ENCODE measurements at places on chromosomes 13 and 19.

- no peak for DNase-seq
These were observed 15.9 kb downstream of the PRR36 start for GRCh38 chr19:7858109-7858770.

GRCh38 chr19:41701401-41702075, 6.9 kb upstream of the CEACAM5 start:
- DNase-seq = no peak

GRCh38 chr13:29105779-29106178, 285.6 kb downstream of the MTUS2 start:
- no peak for DNase-seq

DNA sequence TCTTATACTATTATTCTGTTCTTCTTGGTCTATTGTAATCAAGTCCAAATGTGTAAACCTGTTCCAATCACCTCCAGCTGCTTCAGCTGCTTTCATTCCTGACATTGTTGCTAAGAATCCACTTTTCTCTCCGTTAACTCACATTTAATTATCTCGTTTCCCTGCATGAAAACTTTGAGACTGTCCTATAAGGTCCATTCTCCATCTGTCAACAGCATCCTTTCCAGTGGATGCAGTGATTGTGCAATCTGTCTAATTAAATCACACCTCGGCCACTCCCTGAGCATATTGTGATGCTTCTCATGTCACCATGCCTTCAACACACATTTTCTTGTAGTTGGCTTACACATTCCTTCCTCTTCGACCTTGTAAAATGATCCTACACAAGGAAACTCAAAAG, 1626.9 kb upstream of the SLC10A2 start:
- no peak for DNase-seq

GRCh38 chr13:68439817-68440216, 1209.7 kb upstream of the PCDH9 start:
- DNase-seq = peak; percentile 31

GRCh38 chr13:113078902-113079780, 26.4 kb upstream of the F7 start:
- DNase-seq = no peak

DNA sequence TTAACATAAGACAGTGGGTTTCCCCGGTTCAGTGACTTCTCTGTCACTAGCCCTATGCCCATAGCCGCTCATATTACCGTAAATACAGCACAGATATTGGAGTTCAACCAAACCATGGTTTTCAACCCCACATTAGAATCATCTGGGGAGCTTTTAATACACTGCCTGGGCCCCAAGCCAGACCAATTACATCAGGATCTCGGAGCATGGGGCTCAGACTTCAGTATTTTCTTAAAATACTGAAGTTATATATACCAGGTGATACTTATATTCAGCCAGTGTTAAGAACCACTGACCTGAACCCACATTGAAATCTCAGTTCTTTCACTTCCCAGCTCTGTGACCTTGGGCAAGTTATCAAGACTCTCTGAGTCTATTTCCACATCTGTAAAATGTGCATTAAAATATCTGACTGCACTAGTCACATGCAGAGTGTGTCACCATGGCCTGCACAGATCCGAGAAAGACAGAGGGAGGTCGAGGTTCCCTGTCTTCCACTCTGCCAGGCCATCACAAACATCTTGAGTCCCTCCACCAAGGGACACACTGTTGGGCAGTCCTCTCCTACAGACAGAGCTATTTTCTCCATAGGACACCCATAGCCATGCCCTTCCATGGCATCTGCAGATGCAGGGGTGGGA, 32.2 kb upstream of the IPO5 start:
- DNase-seq = peak; percentile 33

GRCh38 chr19:48600679-48601417, 5.7 kb upstream of the SPACA4 start:
- DNase-seq = no peak

GRCh38 chr13:80374444-80374843, 33.5 kb upstream of the SPRY2 start:
- no peak for DNase-seq

- DNase-seq = no peak
These were observed 193.5 kb downstream of the PCDH17 start for GRCh38 chr13:57825066-57825465.

- DNase-seq = peak; percentile 66
These were observed 16.4 kb downstream of the SULT2B1 start for GRCh38 chr19:48568345-48568886.

DNA sequence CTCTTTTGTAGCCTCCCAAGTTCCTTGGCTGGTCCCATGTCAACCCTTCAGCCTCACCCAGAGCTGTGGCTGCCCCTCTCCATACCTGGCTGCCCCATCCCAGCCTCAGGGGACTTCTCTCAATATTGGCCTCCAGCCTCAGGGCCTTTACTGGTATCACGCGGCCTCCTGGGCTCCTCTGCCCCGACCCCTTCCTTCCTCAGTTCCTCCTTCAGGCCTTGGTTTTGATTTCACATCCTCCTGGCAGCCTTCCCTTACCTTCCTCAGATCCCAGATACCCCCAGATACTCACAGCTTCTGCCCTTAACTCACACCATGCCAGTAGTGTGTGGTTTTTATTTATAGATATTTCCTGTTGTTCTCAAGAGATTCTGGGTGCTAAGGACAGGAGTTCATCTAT, 12.8 kb upstream of the SCN1B start:
- no peak for DNase-seq

DNA sequence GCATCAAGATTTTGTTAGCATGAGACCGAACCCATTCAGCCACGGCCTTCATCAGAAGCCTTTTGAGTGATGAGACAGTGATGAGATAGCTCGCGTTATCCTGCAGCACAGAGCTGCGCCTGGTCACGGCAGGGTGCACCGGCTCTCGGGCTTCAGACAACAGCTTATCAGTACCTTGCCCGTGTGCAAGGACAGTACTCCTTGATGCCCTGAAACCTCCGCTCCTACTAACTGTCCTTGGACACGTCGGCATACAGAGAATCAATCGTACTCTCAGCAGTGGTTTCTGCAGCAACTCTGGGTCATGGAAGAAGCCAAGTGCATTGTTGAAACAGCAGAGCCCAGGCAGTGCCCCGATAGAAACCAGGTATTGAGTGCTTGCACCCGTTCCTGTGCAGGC, 40.7 kb downstream of the IRS2 start:
- DNase-seq = no peak

DNA sequence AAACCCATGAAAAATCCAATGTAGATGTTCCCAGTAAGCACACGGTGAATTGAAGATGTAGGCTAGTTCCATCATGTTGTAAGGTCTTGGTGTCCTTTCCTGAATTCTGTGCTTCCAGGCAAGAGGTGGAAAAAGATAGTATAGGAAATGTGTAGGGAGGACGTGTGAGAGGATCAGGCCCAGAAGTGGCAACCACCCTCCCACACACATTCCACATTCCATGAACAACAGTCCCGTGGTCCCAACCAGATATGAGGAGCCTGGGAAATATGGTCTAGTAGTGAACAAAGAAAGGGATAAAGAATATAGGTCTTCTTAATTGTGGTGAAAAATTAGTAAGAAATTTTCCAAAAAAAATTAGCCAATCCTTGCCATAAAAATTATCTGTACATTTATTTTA, 1254.2 kb upstream of the SLC10A2 start:
- DNase-seq = no peak

DNA sequence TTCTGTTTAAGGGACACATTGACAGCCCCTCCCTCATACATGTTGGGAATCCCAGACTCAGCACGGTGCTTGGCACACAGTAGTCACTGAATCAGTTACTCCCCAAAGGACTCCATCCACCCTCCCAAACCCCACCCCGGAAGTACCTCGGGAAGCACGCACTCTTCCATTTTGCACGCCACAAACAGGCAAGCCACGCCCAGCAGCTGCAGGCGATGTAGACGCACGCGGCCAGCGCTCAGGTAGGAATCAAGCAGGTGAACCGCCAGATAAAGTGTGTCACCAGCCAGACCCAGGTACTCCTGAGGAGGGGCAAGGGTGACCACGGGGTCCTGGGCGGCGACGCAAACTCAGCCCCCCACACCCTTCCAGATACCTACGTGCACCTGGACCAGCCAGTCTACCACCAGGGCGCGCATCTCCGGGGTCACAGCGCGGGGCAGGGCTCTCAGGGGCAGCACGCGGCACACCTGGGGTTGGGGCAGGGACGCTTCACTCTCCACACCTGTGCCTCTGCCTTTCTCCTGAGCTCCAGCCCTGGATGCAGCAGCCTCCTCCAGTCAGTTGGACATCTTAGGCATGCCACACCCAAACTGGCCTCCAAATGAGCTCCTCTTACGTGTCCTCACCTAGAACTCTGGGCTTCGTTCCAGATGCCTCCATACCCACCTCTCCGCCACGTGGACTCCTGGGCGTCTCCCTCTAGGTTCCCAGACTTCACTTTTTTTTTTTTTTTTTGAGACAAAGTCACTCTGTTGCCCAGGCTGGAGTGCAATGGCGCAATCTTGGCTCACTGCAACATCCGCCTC, 1.9 kb downstream of the CCNP start:
- no peak for DNase-seq

GRCh38 chr13:27631665-27632064, 10.0 kb downstream of the POLR1D start:
- no peak for DNase-seq

DNA sequence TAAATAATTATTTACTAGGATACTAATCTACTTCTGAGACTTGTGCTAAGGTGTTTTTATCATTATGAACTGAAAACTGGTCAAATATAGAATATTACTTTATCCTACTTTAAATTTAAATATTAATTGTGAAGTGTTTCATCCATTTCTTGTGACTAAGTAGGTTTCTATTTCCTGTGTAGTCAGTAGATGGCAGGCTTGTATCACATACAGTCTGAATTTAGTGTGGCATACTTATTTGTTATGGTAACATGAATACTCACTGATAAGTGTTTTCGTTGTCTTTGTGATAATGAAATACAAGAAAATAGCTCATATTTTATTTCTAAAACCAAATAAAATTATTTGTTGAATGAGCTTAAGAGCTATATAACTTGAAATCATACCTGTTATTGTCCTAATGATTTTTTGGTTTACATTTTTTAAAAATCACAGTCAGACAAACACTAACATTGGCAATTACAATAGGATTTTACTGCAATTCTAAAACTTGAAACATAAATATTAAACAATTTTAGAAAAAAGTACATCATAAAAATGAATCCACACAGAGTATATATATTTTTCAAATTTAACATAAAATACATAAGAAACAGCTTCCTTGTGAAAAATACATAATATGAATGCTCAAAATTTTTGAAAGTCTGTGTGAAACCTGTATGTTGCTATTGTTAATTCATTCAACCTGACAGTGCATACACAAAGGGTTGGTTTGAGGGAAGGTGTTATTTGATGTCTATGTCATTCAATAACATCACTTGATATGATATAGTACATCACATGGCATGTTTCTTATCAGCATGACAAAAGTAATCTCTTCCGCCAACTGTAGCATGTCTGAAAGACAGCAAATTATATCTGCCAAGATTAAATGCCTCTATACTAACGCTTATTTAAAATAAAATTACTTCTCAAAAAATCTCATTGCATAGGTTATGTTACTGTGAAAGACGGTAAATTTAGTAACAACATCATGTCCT, 904.8 kb upstream of the PCDH20 start:
- DNase-seq = peak; percentile 25

DNA sequence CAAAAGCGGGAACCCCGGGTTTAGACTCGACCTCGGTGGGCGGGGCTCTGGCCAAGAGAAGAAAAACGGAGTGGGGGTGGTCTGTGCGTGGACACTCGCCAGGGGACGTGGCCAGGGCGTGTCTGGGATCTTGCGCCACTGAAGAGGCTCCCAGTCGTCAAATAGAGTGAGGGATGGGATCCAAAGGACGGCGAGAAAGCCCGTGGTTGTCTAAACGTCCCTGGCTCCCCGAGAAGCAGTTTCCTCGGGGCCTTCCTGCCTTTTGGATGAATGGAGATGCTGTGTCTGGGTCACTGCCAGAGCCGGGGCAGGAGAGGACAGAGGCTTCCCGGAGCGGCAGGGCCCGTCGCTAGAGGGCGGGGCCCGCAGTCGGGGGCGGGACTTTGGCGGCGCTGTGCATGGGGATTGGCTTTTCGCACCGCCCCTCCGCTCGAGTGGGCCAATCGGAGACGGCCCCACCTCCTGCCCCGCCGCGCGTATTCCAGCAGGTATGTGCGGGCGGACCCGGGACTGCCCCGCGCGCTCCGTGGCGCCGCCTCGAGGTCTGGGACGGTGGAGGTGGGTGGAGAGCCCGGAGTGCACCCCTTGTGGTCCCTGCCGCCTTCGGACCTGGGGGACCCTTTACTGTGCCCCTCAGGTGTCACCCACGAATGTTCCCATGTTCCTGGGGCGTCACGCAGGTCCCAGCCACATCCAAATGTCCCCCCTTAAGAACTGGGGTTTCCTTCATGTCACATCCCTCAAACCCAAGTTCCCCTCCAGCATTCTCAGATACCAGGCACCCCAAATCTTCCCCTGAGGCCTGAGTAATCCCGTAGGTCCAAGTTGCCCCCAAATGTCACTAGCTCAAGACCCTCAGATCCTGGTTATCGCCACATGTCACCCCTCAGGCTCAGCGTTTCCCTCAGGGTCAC, 38.3 kb downstream of the ZSWIM4 start:
- DNase-seq = peak; percentile 58

GRCh38 chr13:40536443-40537113, 129.9 kb downstream of the FOXO1 start:
- no peak for DNase-seq

DNA sequence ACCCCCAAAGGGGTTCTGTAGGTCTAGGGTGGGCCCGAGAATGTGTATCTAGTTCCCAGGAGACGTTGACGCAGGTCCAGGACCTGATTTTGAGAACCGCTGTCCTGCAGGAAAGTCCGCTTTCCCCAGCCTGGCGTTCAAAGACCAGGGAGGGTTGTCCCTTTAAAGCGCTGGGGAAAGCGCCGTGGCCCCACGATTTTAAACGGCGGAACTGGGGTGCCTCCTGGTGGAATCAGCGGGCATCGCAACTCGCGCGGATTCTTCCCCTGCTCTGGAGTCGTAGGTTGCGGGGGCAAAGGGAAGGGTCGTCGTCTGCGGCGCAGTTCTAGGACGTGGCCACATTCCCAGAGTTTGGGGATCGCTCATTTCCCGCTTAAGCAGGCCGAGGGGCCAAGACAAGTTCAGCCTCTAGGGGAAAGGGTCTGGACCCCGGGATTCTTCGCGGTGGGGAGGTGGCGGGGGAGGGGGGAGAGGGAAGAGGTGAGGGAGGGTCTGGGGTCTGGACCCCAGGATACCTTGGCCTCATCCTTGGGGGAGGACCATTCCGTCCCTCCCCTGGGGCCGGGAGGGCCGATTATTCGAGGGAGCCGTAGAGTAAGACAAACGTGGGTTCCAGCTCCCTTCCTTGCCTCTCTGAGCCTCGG, 7.7 kb downstream of the PNMA8B start:
- DNase-seq = no peak

DNA sequence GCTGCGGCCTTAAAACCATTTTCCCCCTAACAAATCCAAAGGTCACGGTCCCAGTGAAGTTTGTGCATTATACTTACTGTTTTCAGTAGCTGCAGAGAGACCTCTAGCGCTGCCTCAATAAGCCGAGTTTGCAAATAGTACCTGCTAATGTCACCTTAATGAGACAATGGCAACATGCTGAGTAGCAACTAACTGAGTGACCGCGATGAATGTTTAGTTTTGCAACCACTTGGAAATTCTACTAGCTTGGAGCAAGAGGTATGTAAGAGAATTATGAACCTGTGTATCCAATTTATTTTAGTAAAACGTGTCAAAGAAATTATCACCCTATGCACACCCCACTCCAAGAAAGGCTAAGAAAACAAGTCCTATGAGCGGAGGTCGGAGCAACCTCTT, 1.2 kb downstream of the KPNA3 start:
- DNase-seq = no peak

- no peak for DNase-seq
These were observed 32.5 kb downstream of the DLEU7 start for GRCh38 chr13:50810998-50811397.

GRCh38 chr13:80094526-80094925, 246.4 kb downstream of the SPRY2 start:
- DNase-seq = no peak

Data from skeletal muscle cell (primary cell).